H9 (cell line): ENCODE measurements at places on chromosomes 5 and 9. TPM values are rescaled to one million over a fixed set of nuclear protein-coding genes. Genes with fewer than 3 reads are reported as not detected.

DNA sequence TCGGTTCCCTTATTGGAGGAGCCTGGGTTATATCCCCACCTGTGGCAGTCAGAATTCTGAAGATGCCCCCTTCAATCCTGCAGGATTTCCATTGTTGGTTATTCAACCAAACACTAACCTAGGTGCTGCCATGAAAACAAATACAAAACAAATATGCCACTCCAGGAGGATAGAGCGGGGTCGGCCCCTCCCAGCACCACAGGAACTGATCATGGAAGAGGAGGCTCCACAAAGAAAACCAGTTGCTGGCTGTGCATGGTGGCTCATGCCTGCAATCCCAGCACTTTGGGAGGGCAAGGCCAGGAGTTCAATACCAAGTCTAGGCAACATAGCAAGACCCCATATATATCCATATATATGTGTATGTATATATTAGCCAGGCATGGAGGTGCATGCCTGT lies 13.2 kb upstream of the ADGRD2 start:
- H3K4me3 ChIP-seq: no peak overlapping the region
- no peak overlapping the region for H3K27ac ChIP-seq
- no peaks in the 10 kb centered on the region for H3K4me1 ChIP-seq
- H3K36me3 ChIP-seq: no peaks in the 10 kb centered on the region
- DNase-seq: no peak

GRCh38 chr5:177095088-177095669 lies 8.5 kb downstream of the FGFR4 start:
- no peak for DNase-seq
- peaks cover 5% of the 10 kb centered on the region; the same call in 1 of the 2 replicates for H3K4me1 ChIP-seq
- no peaks in the 10 kb centered on the region for H3K27me3 ChIP-seq

GPSM1 gene
- 22.1 and 24.7 TPM in 2 replicates for total RNA-seq

PRDM9 gene
- total RNA-seq: not detected in 2 replicates

RAI14 gene
- 118 and 127 TPM in 2 replicates for total RNA-seq

DNA sequence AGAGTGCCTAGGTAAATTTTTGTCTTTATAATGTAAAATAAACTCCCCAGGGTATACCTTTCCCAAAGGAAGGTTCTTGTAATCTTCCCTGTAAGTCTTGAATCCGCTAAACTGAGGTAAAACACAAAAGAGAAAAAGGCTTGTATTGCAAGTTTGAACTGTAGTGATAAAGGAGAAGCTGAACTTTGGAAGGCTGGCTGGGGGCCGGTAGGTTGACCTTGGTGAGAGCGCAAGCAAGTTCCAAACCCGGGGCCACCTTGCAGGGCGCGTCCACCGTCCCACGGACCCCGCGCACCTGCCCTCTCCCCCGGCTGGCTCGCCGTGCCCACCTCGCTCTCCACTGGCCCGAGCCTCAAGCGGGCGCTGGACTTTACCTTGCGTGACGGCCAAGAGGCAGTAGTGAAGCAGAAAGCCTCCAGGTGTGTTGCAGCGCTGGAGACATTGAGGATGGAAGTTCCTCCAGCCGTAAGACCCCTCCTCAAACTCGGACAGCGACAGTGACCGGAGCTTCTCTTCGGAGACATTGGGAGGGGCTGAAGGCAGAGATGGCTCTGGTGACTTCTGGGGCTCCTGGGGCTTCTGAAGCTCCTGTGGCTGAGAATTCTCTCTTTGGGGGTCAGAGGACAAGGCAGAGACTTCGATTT lies 428 bp downstream of the SLCO4C1 start:
- no peaks in the 10 kb centered on the region; the same call in 1 of the 2 replicates for H3K4me1 ChIP-seq
- H3K27ac ChIP-seq: no peak overlapping the region
- peak; percentile 60 for DNase-seq
- peak overlapping the region; percentile 95 for H3K4me3 ChIP-seq

ESM1 gene
- total RNA-seq: not detected in 2 replicates

DNA sequence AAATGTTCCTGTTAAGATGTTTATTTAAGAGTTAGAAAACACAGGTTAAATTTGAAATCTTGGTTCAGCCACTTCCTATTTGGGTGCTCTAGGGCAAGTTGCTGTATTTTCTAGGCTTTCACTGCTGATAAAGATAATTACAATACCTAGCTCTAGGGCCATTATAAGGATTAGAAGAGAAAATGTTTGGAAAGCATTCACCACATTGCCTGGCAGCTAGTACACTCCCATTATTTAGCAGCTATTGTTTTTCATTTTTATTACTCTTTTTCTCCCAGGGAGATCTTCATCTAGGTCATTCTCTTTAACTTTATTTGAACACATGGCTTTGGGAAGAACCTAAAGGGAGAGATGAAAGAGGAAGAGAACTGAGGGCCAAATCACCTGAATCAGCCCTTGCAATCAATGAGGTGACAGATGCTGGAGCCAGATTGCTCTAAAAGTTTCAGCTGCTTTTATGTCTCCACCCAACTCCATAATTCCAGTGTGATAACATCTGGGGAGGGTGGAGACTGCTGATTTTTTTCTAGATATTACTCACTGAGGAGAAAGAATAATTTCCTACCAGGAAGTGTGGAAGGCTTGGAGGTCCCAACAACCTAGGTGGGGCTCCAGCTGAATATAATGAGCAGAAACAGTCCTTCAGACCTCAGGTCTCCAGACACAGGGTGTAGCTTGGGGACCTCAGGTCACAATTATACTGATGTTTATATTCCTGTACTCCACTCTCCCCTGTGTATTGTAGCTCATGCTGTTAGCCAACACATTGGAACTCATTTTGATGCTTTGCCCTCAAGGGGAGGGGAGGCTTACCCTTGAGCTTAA lies 640.0 kb downstream of the RAB3C start:
- H3K36me3 ChIP-seq: no peaks in the 10 kb centered on the region; the same call in 2 of the 3 replicates
- H3K4me3 ChIP-seq: no peak overlapping the region

DNA sequence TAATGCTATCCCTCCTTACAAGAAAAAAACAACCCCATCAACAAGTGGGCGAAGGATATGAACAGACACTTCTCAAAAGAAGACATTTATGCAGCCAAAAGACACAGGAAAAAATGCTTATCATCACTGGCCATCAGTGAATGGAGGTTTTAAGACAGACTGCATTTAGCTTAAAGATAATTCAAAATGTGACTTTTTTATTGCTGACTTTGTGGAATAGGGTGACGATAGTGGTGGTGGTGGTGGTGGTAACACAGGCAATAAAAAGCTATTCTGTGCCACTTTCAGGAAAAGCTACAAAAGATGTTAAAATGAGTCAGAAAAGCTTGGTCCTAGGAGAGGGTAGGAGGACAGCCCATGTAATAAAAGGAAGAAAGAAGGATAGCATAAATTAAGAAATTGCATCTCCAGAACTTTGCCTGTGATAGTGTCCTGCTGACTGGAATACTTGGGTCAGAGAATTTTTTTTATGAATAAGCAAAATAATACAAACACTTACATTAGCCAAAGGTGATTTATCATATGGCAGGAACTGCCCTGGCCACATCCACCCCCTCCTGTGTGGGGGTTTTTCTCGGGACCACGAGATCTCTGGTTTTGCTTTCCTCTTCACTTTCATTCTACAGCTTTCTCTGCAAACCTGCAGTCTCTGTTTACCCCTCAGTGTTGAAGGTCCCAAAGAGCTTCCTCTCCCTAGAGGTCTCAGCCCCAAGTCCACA lies 186.7 kb downstream of the DRD1 start:
- no peak for DNase-seq
- H3K4me1 ChIP-seq: no peaks in the 10 kb centered on the region
- H3K4me3 ChIP-seq: no peak overlapping the region

DNA sequence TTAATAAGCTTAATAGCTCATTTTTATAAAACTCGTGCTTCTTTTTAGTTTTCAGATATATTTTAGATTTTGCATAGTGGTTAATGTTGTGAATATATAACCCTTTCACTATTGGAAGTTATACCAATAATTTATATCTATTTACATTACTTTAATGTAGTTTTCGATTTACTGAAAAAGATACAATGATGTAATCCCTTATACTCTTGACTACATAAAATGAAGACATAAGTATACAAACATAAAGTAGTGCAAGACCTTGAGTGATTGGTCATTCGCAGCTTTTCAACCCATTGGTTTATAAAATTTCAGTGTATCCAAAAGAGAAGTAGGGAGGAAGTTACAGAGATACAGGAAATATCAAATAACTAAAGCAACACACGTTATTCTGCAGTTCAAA lies 84.3 kb upstream of the GRHPR start:
- H3K36me3 ChIP-seq: no peaks in the 10 kb centered on the region
- H3K4me3 ChIP-seq: no peak overlapping the region
- peaks cover 4% of the 10 kb centered on the region; the same call in 1 of the 2 replicates for H3K4me1 ChIP-seq
- H3K27ac ChIP-seq: no peak overlapping the region
- H3K27me3 ChIP-seq: no peaks in the 10 kb centered on the region
- DNase-seq: no peak

- no peaks in the 10 kb centered on the region for H3K36me3 ChIP-seq
- no peak overlapping the region for H3K27ac ChIP-seq
- no peaks in the 10 kb centered on the region for H3K27me3 ChIP-seq
- H3K4me1 ChIP-seq: no peaks in the 10 kb centered on the region
These were observed 8.6 kb downstream of the KLHL9 start for GRCh38 chr9:21326526-21327139.

- no peaks in the 10 kb centered on the region for H3K27me3 ChIP-seq
- H3K36me3 ChIP-seq: no peaks in the 10 kb centered on the region
- no peak for DNase-seq
These were observed 12.6 kb downstream of the MAP3K1 start for GRCh38 chr5:56827924-56828323.

ENTREP1 gene
- 21.3 and 21.8 TPM in 2 replicates for total RNA-seq

DNA sequence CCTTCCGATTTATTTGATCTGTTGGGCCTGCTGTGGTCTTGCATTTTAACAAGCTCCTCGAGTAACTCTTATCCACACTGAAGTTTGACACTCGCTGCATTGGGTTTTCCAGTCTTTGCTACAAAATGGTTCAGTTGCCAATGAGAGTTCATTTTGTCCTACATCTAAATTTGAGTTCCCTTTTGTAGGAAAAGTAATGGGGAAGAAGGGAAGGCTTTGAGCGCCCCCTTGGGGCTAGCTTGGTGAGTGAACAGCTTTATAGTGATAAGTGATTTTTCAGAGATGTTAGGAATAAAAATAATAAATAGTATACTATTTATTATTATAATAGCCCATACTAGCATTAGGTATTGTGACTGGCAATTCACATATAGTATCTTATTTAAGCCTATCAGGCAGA lies 89.9 kb upstream of the GNAQ start:
- no peaks in the 10 kb centered on the region for H3K27me3 ChIP-seq
- no peak overlapping the region for H3K27ac ChIP-seq
- H3K36me3 ChIP-seq: no peaks in the 10 kb centered on the region
- no peaks in the 10 kb centered on the region for H3K4me1 ChIP-seq

- peaks cover 2% of the 10 kb centered on the region; the same call in 1 of the 2 replicates for H3K4me1 ChIP-seq
- no peak overlapping the region for H3K27ac ChIP-seq
- no peak overlapping the region for H3K4me3 ChIP-seq
These were observed 16.6 kb upstream of the UNC5A start for GRCh38 chr5:176793736-176794135.

GRCh38 chr5:102375272-102375671 lies 79.2 kb upstream of the SLCO4C1 start:
- DNase-seq: no peak
- no peaks in the 10 kb centered on the region for H3K4me1 ChIP-seq
- no peak overlapping the region for H3K27ac ChIP-seq
- no peak overlapping the region for H3K4me3 ChIP-seq
- H3K36me3 ChIP-seq: no peaks in the 10 kb centered on the region

- no peak for DNase-seq
- H3K36me3 ChIP-seq: peaks cover 11% of the 10 kb centered on the region
- no peaks in the 10 kb centered on the region for H3K4me1 ChIP-seq
- H3K4me3 ChIP-seq: no peak overlapping the region
- H3K27ac ChIP-seq: no peak overlapping the region
- no peaks in the 10 kb centered on the region for H3K27me3 ChIP-seq
These were observed 1.9 kb downstream of the CD14 start for GRCh38 chr5:140631036-140631417.

DNA sequence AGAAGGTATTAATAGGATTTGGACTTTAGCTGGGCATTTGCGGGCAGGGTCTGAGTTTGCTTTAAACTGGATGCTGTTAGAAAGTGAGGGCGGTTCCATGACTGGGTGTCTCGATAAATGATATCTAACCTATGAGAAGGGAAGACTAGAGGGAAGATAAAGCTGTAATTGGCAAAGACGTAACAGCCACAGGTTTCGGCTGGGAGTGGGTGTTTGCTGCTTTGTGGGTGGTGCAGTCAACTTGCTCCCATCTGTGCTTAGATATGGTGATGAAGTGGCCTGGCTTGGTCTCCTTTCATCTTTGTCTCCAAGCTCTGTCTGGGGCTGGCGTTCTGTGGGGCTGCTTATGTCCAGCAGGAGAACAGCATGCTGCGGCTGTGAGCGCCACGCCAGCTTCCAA lies 23.3 kb downstream of the OR2V1 start:
- peaks cover 2% of the 10 kb centered on the region; the same call in 1 of the 2 replicates for H3K27me3 ChIP-seq
- no peak overlapping the region for H3K27ac ChIP-seq
- H3K4me3 ChIP-seq: no peak overlapping the region
- DNase-seq: no peak

SLC36A2 gene
- 0.07 and 0.15 TPM in 2 replicates for total RNA-seq
